ENCODE measurements at places on chromosomes 7 and 10. TPM values are rescaled to one million over a fixed set of nuclear protein-coding genes. Genes with fewer than 3 reads are reported as not detected.

OPN1SW gene
- not detected for total RNA-seq

GRCh38 chr7:7103343-7104313 lies 78.7 kb upstream of the C1GALT1 start:
- DNase-seq, result no peak

SLC16A9 gene
- 5.6 TPM for total RNA-seq

DNA sequence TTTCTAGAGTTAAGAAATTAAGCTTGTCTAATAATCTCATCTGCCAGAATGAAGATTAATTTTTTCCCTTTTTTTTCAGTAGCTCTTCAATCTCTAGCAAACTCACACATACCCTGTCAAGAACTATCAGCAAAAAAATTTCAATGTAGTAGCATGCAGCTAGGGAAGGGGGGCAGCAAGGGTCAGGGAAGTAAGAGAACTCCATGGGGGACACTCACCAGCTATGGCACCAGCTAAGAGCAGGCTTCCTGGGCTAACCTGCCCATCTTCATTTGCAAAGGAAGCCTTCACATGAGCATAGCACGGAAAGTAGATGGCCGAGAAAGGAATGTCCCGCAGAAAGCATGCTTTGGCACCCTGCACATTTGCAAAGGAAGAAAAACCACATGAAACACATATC lies 190.4 kb downstream of the SLC25A13 start:
- no peak for DNase-seq

GRCh38 chr7:100575746-100576383 lies 2.2 kb upstream of the SAP25 start:
- DNase-seq, result no peak

TM9SF3 gene
- total RNA-seq, result 263 TPM

DNA sequence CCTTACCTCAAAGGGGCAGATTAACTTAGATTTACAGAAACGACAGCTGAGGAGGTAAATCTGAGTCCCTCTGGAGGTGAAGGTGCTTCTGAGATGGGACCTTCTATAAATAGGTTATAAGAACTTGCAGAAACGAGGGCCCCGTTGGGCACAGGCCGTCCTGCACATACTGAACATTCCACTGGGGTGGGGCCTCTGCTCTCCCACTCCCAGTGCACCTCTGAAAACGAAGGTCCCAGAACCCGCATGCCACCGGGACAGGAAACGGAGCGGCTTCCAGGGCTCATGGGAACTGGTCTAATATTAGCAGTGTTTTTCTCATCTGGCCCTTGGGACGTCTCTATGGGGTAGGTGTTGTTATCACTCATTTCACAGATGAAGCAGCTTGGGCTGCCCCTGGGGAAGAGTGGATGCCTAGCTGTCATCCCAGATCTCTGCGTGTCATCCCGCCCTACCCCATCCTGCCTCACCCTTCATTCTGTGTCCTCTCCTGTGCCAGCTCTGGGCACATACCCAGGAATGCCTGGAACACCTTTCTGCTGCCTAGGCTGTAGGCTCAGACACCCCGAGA lies 19.6 kb downstream of the C10orf62 start:
- DNase-seq, result no peak

TUBAL3 gene
- 0.49 TPM for total RNA-seq
